Activated CD4-positive, alpha-beta T cell treated with anti-CD3 and anti-CD28 coated beads, Interleukin-2, amount 50 U/mL, for 24 hours (primary cell): ENCODE measurements at places on chromosomes 12 and 14.

GRCh38 chr12:74391283-74391682 lies 146.4 kb upstream of the ATXN7L3B start:
- no peak for DNase-seq

GRCh38 chr12:109310247-109311125 lies 1.4 kb upstream of the FOXN4 start:
- no peak for DNase-seq

- no peak for DNase-seq
These were observed 37.5 kb upstream of the FZD10 start for GRCh38 chr12:130124605-130125244.

GRCh38 chr14:24398293-24398652 lies 530 bp upstream of the NYNRIN start:
- DNase-seq: no peak

DNA sequence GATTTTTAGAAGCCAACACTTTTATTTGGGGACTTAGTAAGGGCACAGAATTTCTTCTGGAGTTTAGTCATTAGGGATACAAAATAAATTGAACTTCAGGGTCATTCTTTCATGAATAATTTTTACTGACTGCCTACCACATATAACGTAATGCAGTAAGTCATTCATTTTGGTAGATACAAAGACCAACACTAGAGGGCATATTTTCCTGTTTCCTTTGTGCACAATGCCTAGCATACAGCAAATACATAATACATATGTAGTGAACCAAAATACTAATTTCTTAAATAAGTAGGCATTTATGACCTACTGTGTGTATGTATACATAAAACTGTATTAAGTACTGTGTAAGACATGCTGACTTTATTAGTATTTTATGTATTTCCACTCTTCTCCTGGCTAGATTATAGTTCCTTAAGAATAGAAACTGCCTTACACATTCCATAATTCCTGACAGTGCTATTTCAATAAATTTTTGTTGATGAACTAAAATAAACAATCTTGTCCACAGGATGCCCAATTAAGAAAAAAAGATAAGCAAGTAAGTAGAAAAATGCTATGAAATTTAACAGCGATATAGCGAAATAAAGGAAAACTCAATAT lies 47.9 kb downstream of the PPP1R12A start:
- DNase-seq: no peak

DNA sequence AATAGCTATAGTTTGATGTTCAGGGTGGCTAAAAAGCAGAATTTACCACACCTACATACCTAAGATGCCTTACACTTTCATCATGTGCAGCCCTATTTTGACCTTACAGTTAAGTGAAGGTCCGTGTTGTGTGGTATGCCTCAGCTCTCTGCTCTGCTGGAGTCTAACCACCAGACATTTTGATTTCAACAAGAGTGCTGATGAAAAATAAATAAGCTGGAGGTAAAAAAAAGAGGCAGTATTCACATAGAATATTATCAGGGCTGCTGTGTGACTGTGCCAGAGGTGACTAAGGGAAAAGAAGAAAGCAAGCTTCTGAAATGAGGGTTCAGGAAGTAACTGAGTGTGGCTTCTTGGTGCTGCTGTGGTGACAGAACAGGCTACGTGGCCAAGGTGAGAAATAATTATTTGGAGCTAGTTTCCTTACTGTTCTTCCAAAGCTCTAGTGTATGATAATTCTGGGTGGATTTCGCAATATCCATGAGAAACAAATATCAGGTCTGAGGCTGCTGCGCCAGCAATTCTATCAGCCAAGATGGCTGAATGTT lies 188.8 kb downstream of the STXBP6 start:
- no peak for DNase-seq

DNA sequence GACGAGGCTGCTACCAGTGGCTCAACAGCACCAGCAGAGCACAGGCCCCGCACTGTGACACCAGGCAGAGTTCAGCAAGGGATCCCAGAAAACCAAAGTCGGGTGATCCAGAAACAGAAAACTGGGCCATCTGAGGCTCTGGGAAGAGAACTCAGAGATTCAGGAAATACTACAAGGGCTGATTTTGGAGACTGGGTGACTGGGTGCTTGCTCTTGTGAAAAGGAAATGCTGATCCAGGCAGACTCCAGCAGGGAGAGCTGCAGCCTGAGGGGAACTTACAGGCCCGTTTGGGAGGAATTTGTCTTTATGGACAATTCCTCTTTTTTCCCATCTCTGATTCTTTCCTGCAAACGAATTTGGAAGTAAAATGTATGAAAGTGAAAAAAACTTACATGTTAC lies 28.2 kb downstream of the FOXN3 start:
- no peak for DNase-seq

GRCh38 chr12:109053382-109054123 lies 1.2 kb downstream of the USP30 start:
- DNase-seq: peak; percentile 6

- DNase-seq: no peak
These were observed 17.4 kb downstream of the IGF1 start for GRCh38 chr12:102462795-102463465.

DNA sequence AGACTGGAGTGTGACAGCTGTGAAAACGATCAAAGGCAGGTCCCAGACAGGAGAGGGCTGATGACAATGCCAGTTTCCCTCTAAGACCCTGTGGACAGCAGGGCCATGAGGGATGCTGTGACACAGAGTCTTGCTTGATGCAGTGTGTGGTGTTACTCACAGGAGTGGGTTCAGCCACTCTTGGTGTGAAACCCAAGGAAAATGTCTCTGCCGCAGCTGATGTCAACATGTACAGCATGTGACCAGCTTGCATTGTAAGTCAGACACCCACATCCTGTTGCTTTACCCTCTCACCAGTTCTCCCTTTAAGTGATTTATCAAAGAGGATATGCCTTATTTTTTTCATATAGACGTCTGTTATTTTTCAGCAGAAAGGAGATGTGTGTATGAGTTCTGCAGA lies 268.6 kb downstream of the BTG1 start:
- peak; percentile 83 for DNase-seq

- no peak for DNase-seq
These were observed 1089.1 kb downstream of the SLC6A15 start for GRCh38 chr12:83823386-83824045.

DNA sequence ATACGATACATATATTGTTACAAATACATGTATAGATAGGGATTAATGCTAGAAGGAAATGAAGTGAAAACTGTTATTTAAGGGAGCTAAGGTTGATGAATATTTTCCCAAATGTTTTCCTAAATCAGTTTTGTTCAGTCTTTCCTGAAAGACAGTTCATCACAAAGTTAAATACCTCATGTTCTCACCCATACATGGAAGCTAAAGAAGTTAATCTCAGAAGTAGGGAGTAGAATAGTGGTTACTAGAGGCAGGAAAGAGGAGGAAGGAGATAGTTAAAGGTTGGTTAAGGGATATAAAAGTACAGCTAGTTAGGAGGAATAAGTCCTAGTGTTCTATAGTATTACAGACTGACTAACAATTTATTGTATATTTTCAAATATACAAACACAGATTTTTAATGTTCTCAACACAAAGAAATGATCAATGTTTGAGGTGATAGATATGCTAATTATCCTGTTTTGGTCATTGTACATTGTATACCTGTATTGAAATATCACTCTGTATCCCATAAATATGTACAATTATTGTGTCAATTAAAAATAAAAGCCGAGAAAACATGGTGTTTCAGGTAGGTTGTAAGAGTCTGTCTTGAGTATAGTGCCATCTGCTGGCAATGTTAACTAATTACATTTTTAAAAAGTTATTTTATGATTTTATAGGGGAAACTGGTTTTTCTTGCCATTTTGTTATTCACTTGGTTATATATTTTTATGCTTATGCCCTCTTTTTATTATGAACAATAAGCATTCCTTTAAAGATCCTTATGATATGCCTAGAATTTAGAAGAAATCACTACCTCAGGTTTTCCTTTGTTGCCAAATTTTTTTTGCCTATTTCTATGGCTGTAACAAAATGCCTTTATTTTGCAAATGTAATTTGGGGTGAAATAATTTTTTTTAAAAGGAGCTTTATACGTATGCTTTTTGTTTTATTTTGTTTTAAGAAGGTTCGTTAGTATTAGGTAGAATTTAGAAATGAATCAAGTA lies 26.9 kb downstream of the ZDHHC17 start:
- no peak for DNase-seq

- no peak for DNase-seq
These were observed 361.2 kb downstream of the ATP23 start for GRCh38 chr12:58302487-58303011.

DNA sequence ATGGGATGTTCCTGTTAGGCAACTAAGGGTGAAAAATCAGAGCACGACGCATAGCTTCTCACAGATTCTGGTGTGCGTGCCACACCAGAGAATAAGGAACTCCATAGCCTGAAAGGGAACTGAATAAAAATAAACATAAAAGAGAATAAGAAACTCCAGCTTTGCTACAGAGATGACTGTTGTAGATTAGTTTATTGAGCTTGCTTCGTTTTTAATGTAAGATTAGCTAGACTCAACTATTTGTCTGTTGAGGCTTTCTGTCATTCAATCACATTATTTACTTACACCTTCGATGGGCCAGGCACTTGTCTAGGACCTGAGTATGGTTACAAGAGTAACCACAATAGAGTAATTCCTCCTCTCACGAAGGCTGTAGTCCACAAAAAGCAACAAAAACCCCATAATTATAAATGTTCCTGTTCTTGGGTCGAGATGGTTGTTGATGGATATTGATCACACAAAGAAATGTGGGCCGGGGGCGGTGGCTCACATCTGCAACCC lies 807 bp upstream of the ZCCHC8 start:
- no peak for DNase-seq

- DNase-seq: no peak
These were observed 92.9 kb downstream of the FAR2 start for GRCh38 chr12:29241821-29242591.
